Adrenal gland (tissue), 19 donors: ENCODE measurements at places on chromosomes 3 and 15.

DNA sequence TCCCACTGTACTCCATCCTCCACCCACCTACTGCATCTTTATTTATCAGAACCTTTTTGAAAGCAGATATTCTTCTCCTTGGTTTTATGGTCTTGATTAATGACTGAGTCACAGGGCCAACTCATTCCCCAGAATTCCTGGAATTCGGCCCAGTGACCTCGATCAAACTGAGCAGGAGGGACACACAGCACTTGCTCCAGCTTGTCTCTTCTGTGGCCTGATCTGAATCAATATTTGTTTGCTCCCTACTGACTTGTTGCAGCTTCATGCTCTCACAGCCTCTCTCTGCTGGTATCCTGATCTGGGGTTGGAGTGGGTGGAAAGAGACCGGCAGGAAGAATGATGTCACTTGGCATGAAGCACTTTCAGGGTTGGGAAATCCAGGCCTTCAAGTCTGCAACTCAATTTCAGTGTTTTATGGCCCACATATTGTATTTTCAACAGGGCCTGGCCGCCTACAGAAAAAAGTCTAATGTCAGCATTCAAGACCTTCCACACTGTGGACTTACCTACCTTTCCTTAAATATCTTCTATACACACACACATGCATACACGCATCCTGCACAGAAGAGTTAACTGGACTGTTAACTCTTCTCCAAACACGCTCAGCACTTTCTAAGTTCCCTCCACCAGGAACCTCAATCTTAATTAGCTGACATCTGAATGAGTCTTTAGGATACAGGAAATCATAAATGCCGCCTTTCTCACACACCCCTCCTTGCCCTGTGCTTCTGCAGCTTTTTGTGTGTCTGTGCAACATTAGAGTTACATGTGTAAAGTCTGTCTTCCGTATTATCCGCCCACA lies 4.6 kb downstream of the ANXA2 start:
- peak; percentile 93 for DNase-seq

DNA sequence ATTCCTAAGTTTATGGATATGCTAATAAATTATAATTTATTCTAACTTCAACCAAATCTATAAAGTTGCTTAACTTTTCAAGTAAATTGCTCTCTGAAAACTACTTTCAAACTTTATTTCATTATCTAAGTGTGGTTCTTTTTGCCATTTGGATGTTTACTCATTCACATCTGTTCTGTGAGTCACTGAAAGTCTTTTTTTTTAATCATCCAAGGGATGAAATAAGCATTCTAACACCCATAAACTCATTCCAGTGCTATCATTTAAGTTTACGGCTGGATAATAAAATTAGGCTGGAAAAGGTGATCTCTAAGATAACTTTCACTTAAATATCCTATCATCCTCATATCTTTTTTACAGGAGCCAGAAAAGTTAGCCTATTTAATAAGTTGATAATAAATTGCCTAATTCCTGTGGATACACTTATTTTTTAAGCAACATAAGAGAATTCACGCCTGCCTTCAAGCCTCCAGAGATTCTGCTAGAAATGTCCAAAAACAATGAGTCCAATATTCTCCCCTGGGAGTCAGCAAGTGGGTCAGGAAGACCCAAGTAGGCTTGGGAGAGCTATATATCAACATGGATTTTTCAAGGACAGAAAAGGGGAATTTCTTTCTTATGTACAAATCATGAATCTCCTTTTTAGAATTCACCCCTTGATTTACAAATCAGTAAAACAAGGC lies 25.8 kb downstream of the SCG3 start:
- no peak for DNase-seq

DNA sequence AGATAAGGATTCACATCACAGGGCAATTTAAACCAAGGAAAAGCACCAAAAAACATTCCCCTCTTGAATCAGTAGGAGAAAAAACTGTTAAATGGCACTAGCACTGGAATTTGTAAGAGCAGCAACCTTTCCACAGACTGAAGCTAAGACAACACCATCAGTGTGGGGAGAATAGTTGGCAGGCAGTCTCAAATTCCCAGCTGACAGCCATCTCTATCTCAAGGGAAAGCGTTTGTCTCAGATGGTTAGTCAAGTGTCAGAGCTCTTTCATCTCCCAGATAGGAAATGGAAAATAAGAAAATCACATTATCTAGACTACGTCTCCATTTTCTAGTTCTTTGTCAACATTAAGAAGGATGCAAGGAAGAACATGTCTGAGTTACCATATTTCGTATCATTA lies 228.7 kb downstream of the WDR72 start:
- no peak for DNase-seq

DNA sequence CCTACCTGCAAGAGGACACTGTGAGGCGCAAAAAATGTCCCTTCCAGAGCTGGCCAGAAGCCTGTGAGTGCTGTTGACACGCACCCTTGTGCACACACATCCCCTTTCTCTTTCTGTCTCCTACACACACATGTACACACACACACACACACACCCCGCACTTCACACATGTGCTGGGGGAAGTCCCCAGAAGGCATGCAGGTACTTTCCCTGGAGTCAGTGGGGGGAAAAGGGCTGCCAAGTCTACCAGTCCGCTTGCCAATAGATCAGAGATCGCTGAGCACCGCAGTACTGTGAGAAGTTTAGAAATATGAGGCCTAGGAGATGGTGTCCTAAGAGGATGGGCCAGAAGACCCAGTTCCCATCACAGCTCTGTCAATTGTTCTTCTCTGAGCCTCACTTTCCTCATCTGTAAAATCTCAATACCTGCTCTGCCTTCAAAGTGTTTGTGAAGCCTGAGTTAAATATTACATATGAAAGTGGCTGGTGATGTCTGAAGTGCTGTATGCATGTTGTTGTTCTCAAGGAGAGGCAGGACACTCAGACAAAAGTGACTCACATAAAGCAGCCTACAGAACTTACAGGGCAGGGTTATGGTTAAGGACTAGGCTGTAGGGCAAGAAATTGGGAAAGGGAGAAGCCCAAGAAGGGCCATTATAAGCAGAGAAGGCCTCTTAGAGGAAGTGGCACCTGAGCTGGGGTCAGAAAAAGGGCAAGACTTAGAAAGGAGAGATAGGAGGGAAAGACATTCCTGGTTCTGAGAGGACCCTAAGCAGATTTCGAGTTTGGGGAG lies 6.8 kb downstream of the IL17RE start:
- DNase-seq: no peak

DNA sequence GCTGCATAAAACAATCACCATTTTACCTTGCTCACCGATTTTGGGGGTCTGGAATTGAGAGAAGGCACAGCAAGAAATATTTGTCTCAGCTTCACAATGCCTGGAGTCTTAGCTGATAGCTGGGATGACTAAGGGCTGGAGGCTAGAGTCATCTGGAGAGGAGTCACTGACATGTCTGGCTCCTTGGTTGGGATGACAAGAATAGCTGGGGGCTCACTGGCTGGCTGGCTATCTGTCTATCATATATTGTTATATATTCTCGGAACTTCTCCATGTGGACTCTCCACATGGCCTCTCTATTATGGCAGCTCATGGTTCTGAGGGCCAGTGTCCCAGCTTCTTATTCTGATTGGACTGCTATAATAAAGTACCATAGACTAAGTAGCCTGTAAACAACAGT lies 20.0 kb upstream of the TRIM71 start:
- DNase-seq: no peak

- DNase-seq: no peak
These were observed 241.8 kb downstream of the TBC1D5 start for GRCh38 chr3:17500618-17501017.

GRCh38 chr15:36964626-36965025 lies 135.7 kb downstream of the MEIS2 start:
- DNase-seq: no peak

DNA sequence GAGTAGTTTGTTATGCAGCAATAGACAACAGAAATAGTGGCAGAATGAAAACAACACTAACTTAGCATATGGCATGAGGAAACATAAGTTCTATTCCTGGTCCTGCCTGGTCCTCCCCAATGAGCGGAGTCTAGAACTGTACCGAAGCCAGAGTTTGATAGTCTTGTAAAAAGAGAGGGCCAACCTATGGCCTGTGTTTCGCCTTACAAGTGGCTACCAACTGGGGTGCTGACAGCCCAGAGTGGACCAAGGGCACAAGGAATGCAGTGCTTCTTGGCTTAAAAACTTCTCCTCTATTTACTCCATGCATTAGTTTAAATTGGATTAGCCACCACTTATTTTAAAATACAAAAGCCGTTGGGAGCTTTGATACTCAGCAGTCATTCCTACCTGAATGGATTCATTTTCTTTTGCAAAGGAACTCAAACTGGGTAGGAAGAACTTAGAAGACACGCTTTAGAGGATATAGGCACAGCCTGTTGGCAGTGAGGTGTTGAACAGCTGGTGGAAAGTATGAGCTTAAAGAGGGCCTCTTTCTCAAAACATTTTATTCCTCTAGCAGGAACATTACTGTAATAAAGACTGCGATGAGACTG lies 302.9 kb downstream of the PLCL2 start:
- DNase-seq: no peak

GRCh38 chr3:50251220-50251619 lies 15.2 kb downstream of the GNAI2 start:
- no peak for DNase-seq

DNA sequence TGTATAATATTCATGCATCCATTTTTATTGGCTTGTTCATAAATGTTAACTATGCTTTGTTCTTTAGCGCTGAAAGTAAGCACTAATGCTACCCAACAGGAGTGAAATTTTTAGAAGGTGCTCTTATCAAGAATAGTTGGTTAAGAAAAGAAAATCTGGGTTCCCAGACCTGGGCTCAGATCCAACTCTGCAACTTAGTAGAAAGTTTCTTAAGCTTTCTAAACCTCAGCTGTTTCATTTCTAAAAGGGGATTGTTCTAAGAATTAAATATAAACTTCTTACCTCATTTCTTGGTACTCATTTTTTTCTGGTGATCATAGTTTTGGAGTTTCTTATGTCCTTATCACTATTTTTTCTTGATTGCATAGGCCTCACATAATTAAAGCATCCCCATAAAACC lies 12.1 kb downstream of the ARPP21 start:
- DNase-seq: no peak

- no peak for DNase-seq
These were observed 8.8 kb upstream of the GRAMD1C start for GRCh38 chr3:113829576-113830354.

GRCh38 chr3:36893137-36893557 lies 51.7 kb downstream of the TRANK1 start:
- no peak for DNase-seq

GRCh38 chr3:55205990-55206389 lies 278.1 kb upstream of the LRTM1 start:
- no peak for DNase-seq

DNA sequence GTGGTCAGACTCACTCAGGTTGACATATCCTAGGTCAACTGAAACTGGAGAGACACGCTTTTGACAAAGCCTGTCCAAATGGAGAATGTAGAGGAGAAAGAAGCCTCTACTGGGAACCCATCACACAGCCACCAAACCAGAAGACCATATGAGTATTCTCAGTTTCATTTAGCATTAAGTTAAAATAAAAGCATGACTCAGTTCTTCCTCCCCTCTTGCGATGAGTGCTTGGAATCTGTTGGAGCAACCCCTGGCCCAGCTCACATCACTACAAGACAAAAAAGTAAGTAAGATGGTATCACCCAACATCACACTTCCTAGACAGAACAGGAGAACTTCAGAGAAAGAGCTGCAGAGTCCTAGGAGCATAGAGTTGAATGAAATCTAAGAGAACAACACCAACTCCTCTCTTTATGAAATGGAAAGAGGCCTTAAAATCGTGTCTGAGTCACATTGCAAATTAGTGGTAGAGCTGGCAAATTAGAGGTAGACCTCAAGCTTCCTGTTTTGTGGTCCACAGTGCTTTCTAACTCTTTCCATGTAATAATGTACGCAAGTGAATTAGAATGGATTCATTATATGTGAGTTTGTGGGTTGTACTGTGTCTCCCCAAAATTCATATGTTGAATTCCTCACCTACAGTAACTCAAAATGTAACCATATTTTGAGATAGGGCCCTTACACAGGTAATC lies 51.2 kb downstream of the FGF12 start:
- no peak for DNase-seq

- DNase-seq: peak; percentile 46
These were observed 22.2 kb downstream of the ALDH1A2 start for GRCh38 chr15:58043192-58043903.

GRCh38 chr15:93317772-93318171 lies 228.8 kb upstream of the RGMA start:
- no peak for DNase-seq

DNA sequence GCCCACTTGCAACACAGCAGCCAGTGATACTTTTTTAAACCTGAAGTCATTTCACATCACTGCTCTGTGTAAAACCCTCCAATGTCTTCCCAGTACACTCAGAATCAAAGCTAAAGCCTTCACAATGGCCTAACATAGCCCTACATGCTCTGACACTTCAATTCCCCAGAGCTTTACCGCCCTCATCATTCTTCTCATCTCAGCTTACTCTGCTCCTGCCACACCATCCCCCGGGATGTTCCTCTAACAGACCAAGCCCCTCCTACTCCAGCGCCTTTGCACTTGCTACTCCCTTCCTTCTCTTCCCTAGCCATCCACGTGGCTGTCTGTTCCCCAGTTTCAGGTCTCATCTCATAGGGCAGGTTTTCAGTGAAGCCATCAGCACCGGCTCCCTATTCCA lies 194.0 kb downstream of the SSR3 start:
- DNase-seq: no peak

DNA sequence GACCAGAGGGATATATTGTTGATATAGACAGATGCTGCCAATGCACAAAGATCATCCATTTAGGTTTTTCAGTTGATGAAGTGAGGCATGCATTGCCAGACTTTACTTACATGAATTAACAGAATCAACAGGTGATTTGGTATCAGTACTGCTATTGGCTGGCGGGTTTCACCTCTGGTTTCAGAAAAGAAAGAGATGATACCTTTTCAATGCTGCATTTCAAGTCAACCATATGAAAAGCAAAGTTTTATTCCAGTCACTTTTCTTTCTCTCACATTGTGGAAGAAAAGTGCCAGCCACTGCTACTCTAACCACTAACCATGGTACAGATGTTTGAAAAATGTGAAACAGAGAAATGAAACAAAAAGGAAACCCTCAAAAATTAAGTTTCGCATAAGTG lies 289.1 kb downstream of the TIGIT start:
- no peak for DNase-seq

GRCh38 chr3:66299891-66300290 lies 79.1 kb downstream of the SLC25A26 start:
- no peak for DNase-seq

- DNase-seq: no peak
These were observed 67.2 kb downstream of the NCEH1 start for GRCh38 chr3:172643506-172644179.

GRCh38 chr3:110956081-110956480 lies 115.5 kb upstream of the NECTIN3 start:
- DNase-seq: no peak

- DNase-seq: no peak
These were observed 90.2 kb downstream of the GABRB3 start for GRCh38 chr15:26682598-26683164.

GRCh38 chr3:139052802-139053600 lies 8.3 kb upstream of the PRR23C start:
- no peak for DNase-seq
